ENCODE measurements at places on chromosomes 6 and 20.

DNA sequence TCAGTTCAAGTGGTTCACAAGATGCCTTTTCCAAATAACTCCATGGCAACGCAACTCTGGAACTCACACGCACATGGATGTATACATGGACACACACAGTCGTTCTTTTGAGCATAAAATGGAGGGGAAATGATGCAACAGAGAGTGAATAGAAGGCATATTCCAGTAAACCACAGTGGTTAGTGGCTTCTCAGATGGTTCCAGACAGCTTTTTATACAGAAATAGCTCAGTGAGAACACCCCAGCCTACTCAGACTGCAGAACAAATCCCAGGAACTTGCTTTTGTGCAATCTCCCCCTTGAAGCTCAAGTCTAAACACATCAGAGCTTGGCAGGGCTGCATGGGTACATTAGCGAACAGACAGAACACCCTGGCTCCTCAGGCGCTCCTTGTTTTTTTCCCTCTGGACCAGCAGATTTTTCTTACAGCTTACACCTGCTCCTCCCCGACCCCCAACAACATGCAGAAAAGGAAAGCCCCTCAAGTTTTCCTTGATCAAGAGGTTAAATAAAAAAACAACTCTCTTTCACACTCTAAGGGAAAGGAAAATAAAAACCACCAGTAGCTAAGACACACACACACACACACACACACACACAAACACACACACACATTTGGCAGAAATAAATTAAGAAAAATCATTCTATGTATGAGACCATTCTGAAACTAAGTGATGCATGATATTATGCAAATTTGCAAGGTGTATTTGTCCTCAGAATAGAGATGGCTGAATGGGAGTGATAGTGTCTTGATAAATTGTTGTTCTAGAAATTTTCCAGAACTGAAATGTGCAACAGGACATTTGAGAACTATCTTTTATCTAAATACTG, 51.2 kb upstream of the RANBP9 start:
- peak; percentile 98 for DNase-seq

DNA sequence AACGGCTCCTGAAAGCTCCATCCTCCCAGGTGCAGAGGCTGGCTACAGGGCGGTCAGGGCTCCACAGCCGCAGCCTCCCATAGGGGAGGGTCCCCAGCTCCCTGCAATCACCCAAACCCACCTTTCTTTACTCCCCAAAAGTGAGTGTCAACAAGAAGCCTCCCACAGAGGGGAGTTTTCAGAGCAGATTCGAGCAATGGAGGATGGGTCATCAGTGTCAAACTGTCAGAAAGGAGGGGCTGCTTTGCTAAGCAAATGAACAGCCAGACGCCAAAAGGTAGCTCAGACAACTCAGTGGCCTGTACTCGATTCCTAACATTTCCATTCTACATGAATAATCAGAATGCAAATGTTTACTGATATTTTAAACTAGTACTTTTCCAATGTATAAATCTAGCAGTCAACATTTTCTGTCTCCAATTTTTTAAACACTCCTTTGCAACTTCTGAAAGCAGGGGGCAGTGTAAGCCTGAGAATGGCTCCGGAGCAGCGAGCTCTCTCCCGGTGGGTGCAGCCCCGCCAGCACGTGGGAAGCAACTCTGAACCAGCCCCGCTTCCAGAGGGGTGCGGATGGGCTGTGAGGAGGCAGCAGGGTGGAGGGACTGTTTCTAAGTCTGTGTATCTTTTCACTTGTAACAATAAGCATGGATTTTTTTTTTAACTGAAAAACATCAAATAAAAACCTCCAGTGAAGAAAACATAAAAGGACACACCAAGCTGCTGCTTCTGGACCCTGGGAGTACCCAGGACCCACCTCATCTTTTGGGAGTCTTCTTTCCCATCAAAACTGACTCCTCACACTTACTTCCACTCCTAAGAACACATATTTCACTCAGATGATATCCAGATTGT, 54.9 kb downstream of the TAF4 start:
- DNase-seq = peak; percentile 57

- no peak for DNase-seq
Measured at GRCh38 chr6:164996838-164997237, 312.6 kb downstream of the C6orf118 start.

DNA sequence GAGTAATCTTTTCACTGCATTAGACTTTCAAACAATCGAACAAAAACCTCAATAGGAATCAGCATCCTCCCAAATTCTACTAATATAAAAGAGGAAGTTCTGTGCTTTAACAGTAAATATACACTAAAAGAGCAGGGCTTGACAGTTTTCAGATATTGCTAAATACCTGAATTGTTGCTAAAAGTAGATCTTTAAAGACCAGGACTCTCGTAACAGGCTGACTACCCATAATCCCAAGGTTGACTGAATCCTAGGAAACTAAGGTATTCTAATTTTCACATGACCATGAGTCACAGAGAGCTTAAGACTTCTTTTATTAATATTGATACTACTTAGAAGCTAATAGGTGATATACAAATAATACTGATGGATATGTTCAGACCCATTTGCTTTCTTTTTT, 10.1 kb downstream of the CD164 start:
- no peak for DNase-seq

DNA sequence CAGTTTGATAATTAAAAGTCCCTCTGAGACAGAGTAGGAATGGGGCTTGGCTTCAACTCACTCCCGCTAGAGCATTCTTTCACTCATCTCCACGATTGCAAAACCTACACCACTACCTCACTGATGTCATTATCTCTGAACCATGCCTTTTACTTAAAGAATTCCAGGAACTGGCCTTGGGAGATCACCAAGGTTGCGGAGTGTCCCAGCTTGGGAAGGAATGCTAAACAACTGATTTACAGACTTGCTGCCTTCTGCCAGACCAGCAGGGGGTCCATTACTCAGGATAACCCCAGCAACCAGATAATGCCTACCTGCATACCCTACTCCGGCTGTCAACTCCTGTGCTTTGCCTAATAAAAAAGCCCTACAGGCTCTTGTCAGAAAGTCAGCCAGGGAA, 102.2 kb upstream of the RALGAPA2 start:
- no peak for DNase-seq

DNA sequence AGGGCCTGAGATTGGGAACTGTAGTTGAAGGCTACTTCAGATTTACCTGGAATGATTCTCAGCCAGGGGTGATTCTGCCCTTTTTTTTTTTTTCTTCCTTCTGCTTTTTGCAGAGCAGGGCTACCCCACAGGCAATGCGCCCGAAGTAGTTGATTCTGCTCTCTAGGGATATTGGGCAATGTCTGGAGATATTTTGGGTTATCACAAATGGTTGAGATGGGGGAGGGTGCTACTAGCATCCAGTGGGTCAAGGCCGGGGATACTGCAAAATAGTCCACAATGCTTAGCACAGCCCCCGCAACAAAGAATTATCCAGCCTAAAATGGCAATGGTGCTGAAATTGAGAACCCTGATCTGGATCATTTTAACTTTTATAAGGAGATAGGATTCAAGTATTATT, 71.2 kb upstream of the ZMYND8 start:
- no peak for DNase-seq

- DNase-seq = no peak
Measured at GRCh38 chr20:8318965-8319625, 187.0 kb downstream of the PLCB1 start.

- no peak for DNase-seq
Measured at GRCh38 chr6:82436740-82437139, 73.1 kb downstream of the TPBG start.

Measured in fibroblast of skin of scalp (primary cell).